Cardiac atrium fibroblast (primary cell): ENCODE measurements at places on chromosomes 5 and 9. TPM values are rescaled to one million over a fixed set of nuclear protein-coding genes. Genes with fewer than 3 reads are reported as not detected.

FCHO2 gene
- total RNA-seq = 7.4 and 8.4 TPM in 2 replicates

CCNI2 gene
- total RNA-seq = not detected in 2 replicates

LTC4S gene
- total RNA-seq = 9.9 and 13.9 TPM in 2 replicates

PRKACG gene
- total RNA-seq = not detected in 2 replicates

ORM1 gene
- total RNA-seq = not detected in 2 replicates

PTCH1 gene
- 8.3 and 9.0 TPM in 2 replicates for total RNA-seq

FAM200C gene
- total RNA-seq = 1.1 and 4.4 TPM in 2 replicates

SLC31A1 gene
- 22.4 and 33.5 TPM in 2 replicates for total RNA-seq

LRRC19 gene
- not detected in 2 replicates for total RNA-seq

CENPK gene
- total RNA-seq = 2.6 and 6.1 TPM in 2 replicates

BTNL8 gene
- not detected in 2 replicates for total RNA-seq

SLC36A2 gene
- total RNA-seq = not detected in 2 replicates

SLC6A3 gene
- total RNA-seq = not detected in 2 replicates

TTC23L gene
- 2.1 TPM in 1 of 2 replicates, not detected in the other for total RNA-seq

PCDHA5 gene
- total RNA-seq = not detected in 2 replicates

C8G gene
- not detected in 2 replicates for total RNA-seq
